ENCODE measurements at places on chromosomes 7 and 10. TPM values are rescaled to one million over a fixed set of nuclear protein-coding genes. Genes with fewer than 3 reads are reported as not detected.

DNA sequence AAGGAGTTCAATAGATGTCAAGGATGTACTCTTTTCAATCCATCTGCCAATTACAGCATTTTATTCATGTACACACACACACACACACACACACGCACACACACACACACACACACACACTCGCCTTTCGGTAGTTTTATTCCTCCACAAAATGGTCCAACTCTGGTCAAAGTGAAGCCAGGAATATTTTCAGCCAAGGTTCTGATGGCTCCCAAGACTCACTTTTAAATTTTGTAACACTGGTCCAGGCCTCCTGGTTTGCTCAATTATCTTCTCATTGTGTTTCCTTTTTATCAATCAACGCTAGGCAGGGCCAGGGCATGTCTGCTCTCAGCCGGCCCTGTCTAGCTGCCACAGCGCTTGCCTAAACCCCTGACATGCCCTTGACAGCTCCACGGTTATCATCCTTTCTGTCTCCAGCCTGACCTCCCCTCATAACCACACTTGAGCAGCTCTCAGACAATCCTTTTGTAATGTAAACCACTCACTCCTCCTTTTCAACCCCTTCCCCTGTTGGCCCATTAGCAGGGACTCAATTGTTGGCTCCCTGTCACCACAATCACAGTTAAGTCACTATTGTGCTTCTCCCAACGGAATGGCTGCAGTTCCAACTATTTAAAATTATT is 115.1 kb downstream of the ICA1 start:
- no peak for DNase-seq
- H3K36me3 ChIP-seq = no peaks in the 10 kb centered on the region
- no peaks in the 10 kb centered on the region for H3K4me1 ChIP-seq
- no peaks in the 10 kb centered on the region for H3K27me3 ChIP-seq

The HOXA6 gene
- 3.6 TPM for total RNA-seq

DNA sequence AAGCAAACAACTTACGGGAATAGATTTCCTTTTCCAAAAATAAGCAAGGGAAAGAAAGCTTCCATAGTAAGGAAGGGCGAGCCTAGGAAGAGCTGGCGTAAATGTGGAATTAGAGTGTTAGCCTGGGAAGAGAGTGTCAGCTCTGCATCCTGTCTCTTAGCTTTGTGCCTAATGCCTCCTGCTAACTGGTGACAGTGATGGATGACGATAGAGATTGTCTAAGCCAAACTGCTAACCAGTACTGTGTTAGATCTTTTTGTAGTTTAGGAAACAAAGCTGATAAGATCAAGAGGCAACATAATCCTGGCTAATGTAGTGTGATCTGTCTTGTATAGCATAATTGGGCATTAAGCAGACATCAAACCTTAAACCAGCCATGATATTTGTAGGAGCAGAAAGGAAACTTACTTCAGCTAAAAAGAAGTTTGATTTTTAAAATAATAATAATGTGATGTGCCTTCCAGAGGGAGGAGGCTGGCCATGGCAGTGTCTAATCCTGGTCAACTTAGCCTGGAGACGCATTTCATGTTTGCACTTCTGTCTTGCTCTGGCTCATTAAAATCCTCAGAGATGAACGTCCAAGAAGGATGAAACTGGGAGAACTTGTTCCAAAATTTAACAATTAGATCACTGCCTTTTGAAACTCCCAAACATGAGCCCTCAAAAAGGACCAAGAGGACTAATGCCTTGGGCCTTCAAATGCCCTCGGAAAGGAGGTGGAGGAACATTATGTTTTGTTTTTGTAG is 85.1 kb downstream of the FAM204A start:
- no peak overlapping the region for H3K27ac ChIP-seq
- no peaks in the 10 kb centered on the region for H3K27me3 ChIP-seq

The KIAA1217 gene
- total RNA-seq = 0.26 TPM
